Stimulated activated CD4-positive, alpha-beta T cell treated with anti-CD3 and anti-CD28 coated beads, Interleukin-12 subunit alpha, Interleukin-12 subunit beta, amount 100 ng/mL, for 48 hours (primary cell): ENCODE measurements at places on chromosomes 5 and 9.
A peak's percentile ranks its signal among the peaks of the same experiment; 100 is the strongest.

- no peak for DNase-seq
Measured at GRCh38 chr9:92727716-92728700, 36.6 kb downstream of the BICD2 start.

- DNase-seq = no peak
Measured at GRCh38 chr5:116289276-116289675, 204.5 kb downstream of the COMMD10 start.

- DNase-seq = no peak
Measured at GRCh38 chr5:91293131-91293530, 90.0 kb downstream of the ARRDC3 start.

DNA sequence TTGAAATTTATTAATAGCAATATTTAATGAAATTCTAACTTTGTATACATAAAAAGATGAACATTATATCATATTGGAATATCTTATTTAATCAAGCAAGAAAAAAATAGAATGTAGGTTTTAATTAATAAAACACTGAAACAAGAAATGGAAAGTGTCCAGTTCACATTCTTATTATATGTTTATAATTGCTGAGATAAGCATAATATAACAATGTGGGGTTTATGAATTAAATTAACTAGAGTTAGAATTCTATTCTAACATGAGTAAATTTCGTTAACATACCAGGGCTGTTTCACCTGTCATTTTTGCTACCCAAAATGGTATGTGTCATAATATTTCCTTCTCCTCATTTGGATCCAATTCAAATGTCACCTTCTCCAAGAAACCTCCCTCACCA, 12.3 kb downstream of the CDH9 start:
- no peak for DNase-seq

DNA sequence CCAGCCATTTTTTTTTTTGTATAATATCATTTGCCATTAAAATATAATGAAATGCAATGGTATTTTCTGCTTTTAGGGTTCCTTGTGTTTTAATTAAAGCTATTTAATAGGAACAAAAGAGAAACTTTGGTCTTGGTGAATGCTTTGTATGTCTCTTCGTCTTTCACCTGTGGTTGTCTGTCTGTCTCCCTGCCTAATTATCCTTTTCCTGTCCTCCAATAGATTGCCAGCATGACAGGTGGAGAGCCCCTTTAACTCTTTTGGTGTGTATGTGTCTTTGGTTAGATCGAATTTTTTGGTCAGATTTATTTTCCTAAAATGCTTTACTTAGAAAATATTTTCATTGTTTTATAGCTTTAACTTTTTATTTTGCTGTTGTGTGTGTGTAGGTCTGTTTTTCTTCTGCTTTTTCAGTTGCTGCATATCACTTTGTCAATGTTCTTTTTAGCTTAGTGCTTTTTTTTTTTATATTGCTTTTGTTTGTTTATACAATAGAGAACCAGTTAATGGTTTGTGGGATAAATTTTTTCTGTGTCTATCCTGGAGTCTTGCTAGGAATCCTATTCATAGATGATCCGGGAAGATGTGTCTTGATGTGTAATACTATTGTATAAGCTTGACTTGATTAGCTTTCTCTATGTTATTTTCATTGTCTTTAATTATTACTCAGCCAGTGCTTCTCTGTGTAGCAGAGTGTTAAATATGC, 8.6 kb downstream of the CHMP5 start:
- no peak for DNase-seq

DNA sequence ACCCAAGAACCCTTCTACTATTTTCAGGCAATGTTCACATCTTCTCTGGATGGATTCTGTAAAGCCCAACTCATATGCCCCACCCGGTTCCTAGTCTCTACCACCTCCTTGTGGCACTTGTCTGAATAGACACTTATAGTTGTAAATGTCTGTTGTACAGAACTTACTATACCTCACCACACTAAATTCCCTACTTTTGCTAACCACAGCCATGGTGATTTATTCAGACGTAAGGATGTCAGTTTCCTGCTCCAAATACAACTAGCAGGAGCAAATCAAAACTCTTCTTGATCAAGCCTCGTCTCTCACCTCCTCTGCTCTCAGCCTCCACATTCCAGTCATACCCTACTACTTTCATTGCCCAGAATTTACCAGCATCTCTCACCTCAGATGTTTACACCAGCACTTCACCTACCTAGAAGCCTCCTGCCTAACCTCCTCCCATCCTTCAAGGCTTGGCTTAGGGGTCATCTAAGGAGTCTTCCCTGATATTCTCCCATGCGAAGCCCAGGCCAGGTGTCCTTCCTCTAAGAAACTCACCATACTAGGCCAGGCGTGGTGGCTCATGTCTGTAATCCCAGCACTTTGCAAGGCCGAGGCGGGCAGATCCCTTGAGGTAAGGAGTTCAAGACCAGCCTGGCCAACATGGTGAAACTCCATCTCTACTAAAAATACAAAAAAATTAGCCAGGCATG, 75.5 kb downstream of the MAPKAP1 start:
- DNase-seq = no peak

DNA sequence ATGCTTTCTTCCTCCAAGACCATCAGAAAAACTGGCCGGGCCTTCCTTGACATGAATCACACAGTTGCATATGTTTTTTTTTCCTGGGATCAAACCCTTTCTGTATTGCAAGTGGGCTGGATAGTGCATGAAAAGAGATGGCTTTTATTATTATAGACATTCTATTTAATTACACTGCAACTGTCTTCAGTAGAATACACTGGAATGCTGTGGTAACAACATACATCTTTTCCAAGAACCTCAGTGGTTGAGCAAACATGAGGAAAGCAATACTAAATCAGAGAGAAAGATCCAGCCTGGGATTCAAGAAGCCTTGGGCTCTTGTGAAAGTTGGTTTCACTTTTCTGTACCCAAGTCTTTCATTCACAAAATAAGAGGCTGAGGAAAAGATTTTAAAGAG, 193.0 kb downstream of the DMAC1 start:
- DNase-seq = no peak

- DNase-seq = peak; percentile 10
Measured at GRCh38 chr9:27784847-27785713, 211.8 kb upstream of the C9orf72 start.
